ENCODE measurements at places on chromosomes 3 and 15.

- DNase-seq = no peak
These were observed 85.9 kb upstream of the CSPG5 start for GRCh38 chr3:47664519-47664918.

- DNase-seq = peak; percentile 17
These were observed 13.2 kb upstream of the ADPGK start for GRCh38 chr15:72796515-72797337.

DNA sequence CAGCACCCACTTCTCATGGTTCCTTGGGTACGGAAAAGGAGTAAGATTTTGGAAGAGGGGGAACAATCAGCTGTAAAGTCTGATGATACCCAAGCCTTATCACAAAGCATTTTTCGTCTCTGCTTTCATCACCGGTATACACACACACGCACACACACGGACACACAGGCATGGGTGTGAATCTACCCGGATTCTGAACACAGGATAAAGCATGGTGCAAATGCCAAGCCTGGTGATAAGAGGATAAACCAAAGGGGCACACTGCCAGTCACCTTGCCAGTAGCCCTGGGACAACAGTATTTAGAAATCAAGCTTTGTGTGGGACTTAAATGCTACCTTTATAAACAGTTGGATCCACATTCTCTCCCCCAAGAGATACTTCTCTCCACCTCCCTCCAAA lies 22.2 kb downstream of the FAM174B start:
- DNase-seq = no peak

- no peak for DNase-seq
These were observed 443 bp upstream of the NR2F2 start for GRCh38 chr15:96330064-96330449.

All from CD4-positive, alpha-beta T cell treated with Interleukin-4 for 4 hours (primary cell).